Neural progenitor cell (in vitro differentiated cells): ENCODE measurements at places on chromosomes 1 and 21.

GRCh38 chr1:221739018-221739676 lies 2.7 kb downstream of the DUSP10 start:
- peaks cover 24% of the 10 kb centered on the region for H3K27me3 ChIP-seq
- no peak overlapping the region for H3K4me3 ChIP-seq
- DNase-seq = no peak
- no peak overlapping the region for H3K27ac ChIP-seq
- H3K4me1 ChIP-seq = peaks cover 5% of the 10 kb centered on the region
- H3K36me3 ChIP-seq = no peaks in the 10 kb centered on the region

DNA sequence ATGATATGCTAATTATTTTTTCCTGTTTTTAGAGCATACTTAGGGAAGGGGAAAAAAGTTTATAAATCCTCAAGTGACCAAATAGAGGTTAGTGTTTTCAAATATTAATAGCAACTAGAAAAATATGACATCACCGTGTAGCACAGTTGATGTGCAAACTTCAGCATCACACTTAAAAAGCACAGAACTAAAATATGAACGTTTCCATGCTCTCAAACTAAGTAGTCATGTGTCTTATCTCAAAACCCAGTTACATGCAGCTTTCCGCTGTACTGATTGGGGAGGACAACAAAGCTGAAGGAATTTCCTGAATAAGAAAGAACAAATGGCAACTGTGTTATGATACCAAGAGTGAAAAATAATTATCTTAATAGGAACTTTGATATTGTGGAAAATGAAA lies 903.7 kb downstream of the ADGRL2 start:
- DNase-seq = no peak
- no peaks in the 10 kb centered on the region for H3K36me3 ChIP-seq
- no peaks in the 10 kb centered on the region for H3K27me3 ChIP-seq
- H3K27ac ChIP-seq = no peak overlapping the region
- H3K4me3 ChIP-seq = no peak overlapping the region

- H3K27me3 ChIP-seq = peaks cover 57% of the 10 kb centered on the region
- H3K36me3 ChIP-seq = no peaks in the 10 kb centered on the region
- peak; percentile 67 for DNase-seq
- no peak within 1 kb of the TSS for H3K27ac ChIP-seq
These were observed at the start of gene TMEM54 for GRCh38 chr1:32900956-32901822. TSS of gene TMEM54 (minus strand) at chr1:32901389. CDS start at chr1:32901238, 151 bp downstream.

GRCh38 chr1:43834280-43835081 lies 99.1 kb upstream of the ARTN start:
- no peak overlapping the region for H3K27ac ChIP-seq
- H3K27me3 ChIP-seq = no peaks in the 10 kb centered on the region
- no peaks in the 10 kb centered on the region for H3K36me3 ChIP-seq

- peaks cover 4% of the 10 kb centered on the region for H3K4me1 ChIP-seq
- H3K27me3 ChIP-seq = no peaks in the 10 kb centered on the region
- DNase-seq = peak; percentile 5
- no peak overlapping the region for H3K4me3 ChIP-seq
These were observed 171.5 kb downstream of the LRRC7 start for GRCh38 chr1:69739251-69739605.
